GM23338 (cell line): ENCODE measurements at places on chromosomes 16 and 17.

DNA sequence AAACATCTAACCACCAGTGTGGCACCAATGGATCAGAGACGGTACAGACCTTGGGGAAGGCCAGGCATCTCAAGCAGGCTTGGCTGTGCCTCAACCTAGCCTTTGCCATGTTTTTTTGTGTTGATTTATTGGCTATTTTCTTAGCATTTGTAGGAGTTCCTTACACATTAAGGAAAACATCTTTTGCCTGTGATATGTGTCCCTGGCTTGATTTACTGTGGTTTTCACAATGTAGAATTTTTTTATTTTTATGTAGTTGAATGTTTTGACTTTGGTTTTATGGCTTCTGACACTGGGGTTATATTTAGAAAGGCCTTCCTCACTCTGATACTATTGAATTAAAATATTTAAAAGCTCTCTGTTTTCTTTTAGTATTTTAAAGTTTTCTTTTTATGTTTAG, 132.6 kb downstream of the ZNF423 start:
- DNase-seq, result no peak

GRCh38 chr16:73864868-73865267, 431.7 kb upstream of the PSMD7 start:
- no peak for DNase-seq

DNA sequence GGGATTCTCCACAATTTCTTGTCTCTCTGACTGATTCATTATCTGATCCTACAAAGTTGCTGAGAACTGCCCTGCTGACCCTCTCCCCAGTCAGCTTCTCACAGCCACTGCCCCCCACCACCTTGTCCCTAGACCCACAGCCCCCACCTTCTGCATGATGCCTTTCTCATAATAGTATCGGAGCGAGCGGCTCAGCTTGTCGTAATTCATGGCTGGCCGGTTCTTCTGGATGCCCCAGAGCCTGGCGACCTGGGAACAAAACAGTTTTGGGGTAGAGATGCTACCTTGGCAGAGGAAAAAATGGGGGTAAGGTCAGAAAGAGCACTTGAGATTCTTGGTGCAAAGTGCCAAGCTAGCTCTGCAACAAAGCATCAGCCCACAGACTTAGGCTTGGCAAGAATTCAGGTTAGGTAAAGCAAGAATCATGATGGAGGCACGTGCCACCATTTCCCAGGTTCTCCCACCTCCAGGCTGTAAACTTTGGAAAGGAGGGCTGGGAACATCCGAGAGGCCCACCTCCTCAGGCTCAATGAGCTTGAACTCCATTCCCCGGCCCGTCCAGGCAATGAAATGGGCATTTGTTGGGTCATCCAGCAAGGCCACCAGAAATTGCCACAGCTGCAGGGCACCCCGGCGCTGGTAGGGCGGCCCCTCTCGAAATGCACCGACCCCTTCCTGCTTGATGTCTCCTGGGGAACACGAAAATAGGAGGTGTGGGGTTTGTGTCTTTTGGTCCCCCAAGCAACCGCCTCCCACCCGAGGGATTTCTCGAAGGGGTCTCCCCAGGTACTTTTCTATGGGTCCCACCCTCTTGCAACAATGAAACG, 16.9 kb downstream of the ETV4 start:
- no peak for DNase-seq

GRCh38 chr17:7098802-7099459, 15.7 kb downstream of the ASGR2 start:
- no peak for DNase-seq

GRCh38 chr16:84579936-84580335, 37.9 kb downstream of the COTL1 start:
- no peak for DNase-seq

- DNase-seq, result peak; percentile 6
These were observed 636.7 kb upstream of the KIF2B start for GRCh38 chr17:53186001-53186400.

GRCh38 chr17:29368161-29368560, 22.0 kb upstream of the TAOK1 start:
- DNase-seq, result no peak

DNA sequence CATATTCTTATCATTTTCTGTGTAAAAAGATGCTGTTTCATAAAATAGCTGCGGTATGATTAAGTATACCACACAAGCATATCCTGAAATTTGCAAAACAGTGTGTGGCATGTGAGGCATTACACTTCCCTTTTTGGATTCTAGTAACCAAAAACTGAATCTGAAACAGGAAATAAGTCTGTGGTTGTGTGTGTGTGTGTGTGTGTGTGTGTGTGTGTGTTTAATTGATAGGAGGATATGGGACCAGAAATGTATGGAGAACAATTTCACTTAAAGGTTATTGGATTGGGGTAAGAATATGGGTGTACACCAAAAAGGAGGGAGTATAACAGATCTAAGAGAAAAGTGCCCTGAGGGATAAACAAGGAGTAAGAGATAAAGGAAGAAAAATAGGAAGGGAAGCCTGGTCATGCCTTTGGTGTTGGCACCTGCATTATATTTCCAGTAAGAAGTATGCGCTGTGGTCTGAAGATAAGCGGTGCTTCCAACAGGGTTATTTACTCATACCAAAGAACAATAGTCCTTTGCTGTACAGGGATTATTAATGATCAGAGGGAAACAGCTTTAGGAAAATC, 4.0 kb downstream of the LYRM1 start:
- no peak for DNase-seq

DNA sequence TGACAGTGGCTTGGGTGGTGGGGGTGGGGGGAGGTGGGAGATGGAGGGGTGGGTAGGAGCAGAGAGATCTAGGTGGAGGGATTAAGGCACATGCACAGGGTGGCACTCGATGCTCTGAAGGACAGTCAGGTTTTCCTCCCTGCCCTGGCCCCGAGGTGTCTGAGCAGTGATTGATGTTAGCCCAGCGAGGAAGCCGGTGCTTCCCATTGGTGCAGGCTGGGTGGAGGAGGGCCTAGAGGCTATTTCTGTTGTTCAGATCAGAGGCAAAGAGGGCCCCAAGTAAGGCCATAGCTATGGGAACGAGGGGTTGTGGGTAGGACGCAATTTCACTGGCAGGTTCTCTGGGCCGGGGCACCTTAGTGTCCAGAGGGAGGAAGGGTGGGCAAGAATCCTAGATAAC, 23.1 kb downstream of the CACNA1G start:
- peak; percentile 51 for DNase-seq

- DNase-seq, result no peak
These were observed 22.2 kb downstream of the CDK12 start for GRCh38 chr17:39483506-39483905.

DNA sequence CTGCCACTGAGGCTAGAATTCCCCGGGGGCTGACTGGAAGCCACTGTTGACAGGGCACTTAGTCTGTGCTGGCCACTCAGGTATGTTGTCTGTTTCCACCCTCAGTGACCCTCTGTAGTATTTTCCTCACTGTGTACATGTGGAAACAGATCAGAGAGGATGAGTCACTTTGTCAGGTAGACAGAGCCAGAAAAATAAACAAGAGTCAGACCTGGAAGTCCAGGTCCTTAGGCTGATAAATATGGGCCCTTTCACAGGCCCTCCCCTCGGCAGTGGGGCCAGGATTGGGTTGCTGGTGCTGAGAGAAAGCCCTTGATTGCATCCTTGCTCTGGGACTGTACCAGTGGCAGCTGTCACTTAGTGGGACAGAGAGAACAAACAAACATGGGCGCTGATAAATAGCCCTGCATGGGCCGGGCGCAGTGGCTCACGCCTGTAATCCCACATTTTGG, 21.3 kb downstream of the PGS1 start:
- DNase-seq, result no peak

DNA sequence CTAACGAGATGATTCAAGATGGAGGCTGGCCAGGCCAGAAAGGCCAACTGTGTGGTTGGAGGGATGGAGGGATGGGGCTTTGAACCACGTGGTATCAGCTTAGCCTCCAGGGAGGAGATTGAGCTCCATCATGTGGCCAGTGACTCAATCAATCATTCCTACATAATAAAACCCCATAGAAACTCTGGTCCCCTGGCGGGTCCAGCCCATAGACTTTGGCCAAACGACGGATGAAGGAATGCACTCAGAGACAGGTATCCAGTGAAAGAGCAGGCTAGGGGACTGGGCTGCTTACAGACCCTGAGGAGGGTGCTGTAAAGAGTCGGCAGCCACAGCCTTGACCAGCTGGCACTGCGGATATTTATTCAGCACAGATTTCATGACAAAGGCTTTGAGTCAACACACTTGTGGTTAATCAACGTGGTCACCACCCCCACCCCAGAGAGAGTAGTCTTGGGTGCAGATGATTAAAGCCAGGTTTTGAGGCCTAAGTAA, 308.7 kb upstream of the TNRC6C start:
- DNase-seq, result no peak
